ENCODE measurements at places on chromosomes 3 and 15. TPM values are rescaled to one million over a fixed set of nuclear protein-coding genes. Genes with fewer than 3 reads are reported as not detected.

- DNase-seq, result no peak
Observed at GRCh38 chr3:105899516-105899915, 30.7 kb upstream of the CBLB start.

DNA sequence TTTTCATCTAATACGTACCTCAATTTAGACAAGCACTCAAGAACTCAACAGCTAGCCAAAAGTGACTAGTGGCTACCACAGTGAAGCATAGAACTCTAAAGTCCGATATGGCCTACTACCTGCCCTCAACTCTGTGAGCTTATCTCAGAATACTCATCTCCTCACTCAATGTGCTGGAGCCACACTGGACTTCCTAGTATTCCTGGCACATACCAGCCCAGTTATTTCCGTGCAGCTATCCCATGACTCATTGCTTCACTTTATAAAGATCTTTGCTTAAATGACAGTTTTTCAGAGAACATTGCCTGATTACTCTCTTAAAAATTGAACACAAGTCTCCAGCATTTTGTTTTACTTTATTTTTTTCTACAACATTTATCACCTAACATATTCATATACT, 524.7 kb downstream of the PYDC2 start:
- no peak for DNase-seq

DNA sequence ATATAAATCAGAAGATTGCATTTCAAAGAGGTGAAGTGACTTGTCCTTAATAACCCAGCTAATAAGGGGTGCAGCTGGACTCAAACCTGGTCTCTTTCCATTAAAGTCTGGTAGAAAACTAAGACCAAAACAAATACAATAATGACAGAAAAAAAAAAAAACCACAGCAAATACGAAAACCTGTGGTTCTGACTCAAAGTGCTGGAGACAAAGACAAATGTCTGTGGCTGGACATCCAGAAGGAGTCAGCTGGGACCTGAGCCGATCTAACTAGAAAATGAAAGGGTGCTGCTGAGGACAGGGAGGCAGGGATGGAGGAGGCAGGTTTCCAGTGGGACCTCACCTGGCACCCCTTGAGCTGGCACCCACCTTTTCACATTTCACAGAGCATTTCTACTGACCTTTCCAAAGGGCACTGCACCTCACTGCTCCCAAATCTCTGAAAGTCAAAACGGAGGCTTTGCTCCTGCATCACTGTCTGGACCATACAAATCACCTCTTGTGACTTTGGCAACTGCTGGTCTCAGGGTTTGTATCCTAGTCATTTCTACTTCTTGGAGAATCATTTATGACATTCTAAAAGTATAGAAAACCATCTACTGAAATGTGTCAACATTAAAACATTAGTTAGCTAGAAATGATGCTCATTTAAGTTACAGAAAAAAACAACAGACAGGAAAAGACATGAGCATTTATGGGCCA, 61.7 kb downstream of the CCNL1 start:
- DNase-seq, result no peak

GRCh38 chr3:15766406-15766805, 31.4 kb downstream of the ANKRD28 start:
- DNase-seq, result no peak

DNA sequence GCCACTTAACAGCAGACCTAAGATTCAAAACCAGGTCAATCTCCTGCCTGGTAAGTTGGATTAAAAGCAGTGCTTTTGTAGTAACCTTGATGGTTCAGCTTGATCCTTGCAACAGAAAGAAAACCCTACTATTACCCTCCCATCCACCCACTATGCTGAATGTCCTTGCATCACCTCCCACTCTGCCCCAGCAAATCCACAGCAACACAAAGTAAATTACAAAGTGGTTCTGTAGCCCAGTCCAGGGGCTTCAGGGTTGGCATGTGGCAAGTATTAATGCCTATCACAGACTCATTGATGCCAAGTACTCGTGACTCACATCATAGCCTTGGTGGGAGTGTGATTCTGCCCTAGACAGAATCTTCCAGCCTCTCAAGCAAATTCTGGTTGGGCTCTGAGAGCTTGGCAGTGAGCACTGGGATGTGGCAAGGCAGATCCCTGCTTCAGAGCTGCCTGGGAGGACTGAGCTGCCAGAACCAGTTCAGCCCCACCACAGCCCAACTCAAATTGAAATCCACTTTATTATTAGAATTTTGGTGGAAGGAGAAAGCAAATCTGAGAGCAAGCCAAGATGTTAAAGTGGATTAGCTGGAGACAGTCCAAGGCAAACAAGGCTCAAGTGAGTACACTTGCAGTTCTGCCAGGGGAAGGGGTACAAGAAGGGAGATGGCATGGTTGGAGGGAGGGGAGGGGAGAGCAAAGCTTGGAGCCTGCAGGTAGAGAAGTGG, 225.8 kb upstream of the UMPS start:
- DNase-seq, result no peak

GRCh38 chr3:149717391-149718056, 34.8 kb downstream of the COMMD2 start:
- DNase-seq, result peak; percentile 58

The OR5K2 gene
- not detected for total RNA-seq

GRCh38 chr3:52521488-52521824, 12.2 kb downstream of the NT5DC2 start:
- DNase-seq, result no peak

- DNase-seq, result no peak
Observed at GRCh38 chr15:36313736-36314280, 265.6 kb upstream of the CDIN1 start.

The ITGA11 gene
- 0.18 TPM for total RNA-seq

GRCh38 chr15:60854858-60855564, 374.1 kb downstream of the RORA start:
- DNase-seq, result no peak

DNA sequence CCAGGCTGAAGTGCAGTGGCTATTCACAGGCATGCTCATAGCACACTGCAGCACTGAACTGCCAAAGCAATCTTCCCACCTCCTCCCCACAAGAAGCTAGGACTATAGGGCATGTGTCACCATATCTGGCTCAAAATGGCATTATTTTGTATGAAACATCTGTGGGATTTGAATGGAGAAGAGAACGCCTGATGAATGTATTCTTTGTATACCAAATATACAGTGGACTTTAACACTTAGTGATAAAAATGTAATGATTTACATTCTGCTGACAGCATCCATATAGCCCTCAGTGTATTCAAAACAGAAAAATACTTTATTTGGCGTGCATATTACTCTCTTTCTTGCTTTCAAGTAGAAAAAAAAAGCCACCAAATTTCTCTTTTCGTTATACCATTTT, 257.8 kb downstream of the FOXP1 start:
- DNase-seq, result no peak

DNA sequence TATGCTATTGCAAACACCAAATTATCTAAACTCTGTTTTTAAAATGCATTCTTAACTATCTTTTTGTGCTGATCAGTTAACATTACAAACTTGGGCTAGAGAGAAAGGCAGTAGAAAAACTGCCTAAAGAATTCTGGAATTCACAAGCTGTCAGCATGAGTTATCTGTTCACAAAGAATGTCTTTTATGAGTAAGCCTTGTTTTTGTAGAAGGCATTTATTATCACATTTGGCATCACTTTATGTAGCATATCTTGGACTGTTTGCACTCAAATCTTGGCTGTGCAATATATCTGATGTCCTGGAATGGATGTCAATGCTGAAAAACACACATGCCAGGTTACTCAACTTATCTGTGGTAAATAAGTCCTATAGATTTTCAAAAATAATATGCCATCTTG, 15.5 kb upstream of the BCHE start:
- DNase-seq, result no peak

DNA sequence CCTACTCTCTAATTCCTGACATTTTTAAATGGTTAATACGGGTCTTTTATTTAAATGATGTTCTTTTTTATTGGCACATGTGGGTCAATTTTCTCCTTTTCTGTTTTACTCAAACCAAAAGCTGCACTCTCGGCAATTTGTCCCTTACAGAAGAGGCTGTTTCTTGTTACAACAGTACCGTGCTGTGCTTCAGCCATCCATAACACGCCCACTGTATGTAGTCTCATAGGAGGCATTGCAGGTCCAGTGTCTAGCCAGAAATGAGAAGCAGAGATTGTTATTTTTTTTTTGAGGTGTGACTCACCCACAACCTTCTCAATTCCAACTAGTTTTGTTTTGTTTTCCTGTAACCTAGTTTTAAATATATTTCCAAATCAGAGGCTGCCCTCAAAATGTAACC, 164.6 kb downstream of the GMNC start:
- DNase-seq, result peak; percentile 67

DNA sequence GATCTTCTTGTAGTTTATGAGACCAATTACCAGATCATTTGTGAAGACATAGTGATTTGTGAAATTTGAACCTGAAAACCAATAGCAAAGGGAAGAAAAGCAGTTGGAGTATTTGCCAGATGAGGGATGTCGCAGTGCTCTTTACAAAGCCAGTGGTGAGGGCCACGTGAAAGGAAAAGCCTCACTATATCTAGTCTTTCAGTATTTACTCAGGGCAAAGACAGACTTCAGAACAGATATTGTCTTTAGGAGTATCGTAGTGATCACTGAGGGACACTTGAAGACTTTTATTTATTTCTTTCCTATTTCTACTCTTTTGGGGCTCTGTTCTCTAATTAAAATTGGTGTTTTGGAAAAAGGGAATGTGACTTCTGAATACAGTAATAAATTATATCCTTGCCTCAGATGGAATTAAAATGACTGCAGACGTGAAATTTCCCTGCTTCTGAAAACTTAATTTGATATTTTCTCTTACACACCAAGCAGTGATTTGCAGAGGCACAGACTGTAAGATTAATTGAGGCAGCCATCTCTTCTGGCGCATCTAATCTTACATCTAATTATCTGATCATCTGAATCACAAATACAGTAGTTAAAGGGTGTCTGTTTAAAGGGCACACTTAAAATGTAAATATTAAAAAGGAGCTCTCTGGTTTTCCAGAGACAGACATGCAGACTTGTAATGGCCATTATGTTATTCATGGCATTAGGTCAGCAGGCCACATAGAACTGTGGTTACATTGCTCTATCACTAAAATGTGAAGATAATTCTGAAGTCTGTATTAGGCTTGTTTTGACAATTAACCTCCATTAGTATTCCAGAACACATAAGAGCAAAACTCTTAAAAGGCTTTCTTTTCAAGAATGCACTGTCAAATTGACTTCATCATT, 193.0 kb upstream of the GOLIM4 start:
- no peak for DNase-seq

DNA sequence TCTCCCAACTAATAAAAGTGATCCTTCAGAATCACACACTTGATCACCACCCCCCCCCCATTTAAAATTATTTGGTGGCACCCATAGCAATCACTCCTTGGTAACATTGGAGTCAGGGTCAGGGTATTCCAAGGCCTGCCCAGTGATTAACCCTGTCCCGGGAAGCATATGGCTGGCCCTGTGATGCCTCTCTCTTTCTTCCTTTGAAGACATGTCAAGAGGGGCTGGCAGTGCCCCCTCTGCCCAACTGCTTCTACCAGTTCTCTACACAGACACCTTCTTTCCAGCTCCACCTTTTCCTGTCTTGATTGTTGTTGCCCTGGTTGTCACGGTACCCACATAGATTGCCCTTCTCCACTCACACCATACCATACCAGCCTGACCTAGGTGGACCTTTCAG, 30.9 kb upstream of the MANF start:
- peak; percentile 5 for DNase-seq

The KCNMB3 gene
- 7.4 TPM for total RNA-seq

DNA sequence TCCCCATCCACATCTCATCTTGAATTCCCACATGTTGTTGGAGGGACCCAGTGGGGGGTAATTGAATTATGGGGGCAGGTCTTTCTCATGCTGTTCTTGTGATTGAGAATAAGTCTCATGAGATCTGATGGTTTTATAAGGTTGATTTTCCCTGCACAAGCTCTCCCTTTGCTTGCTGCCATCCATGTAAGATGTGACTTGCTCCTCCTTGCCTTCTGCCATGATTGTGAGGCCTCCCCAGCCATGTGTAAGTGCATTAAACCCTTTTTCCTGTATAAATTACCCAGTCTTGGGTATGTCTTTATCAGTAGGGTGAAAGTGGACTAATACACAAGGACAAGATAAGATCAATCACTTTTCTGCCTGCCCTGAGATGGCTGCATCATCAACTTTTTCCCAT, 5.8 kb upstream of the CCK start:
- no peak for DNase-seq

- DNase-seq, result no peak
Observed at GRCh38 chr3:23653647-23654525, 151.9 kb upstream of the UBE2E1 start.

DNA sequence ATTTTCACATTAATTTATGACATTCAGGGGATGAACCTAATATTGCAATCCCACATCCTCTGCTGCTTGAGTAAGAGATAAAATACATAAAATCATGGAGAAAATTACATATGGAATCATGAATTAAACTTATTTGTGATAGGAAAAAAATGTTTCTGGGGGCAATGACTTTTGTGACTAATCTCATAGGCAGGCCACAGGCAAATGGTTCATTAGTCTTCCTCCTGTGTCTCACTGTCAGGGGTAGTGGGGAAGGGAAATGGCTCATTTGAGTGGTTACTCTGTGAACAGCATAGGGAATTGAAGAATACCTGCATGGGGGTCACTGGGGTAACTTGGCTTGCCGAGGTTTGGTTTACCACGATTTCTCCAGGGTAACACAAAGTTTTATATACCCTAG, 72.0 kb downstream of the TFG start:
- DNase-seq, result no peak

The P2RY12 gene
- not detected for total RNA-seq

The WDR72 gene
- total RNA-seq, result 1.8 TPM

GRCh38 chr3:127141921-127142730, 50.8 kb upstream of the PRR23E start:
- DNase-seq, result peak; percentile 67

DNA sequence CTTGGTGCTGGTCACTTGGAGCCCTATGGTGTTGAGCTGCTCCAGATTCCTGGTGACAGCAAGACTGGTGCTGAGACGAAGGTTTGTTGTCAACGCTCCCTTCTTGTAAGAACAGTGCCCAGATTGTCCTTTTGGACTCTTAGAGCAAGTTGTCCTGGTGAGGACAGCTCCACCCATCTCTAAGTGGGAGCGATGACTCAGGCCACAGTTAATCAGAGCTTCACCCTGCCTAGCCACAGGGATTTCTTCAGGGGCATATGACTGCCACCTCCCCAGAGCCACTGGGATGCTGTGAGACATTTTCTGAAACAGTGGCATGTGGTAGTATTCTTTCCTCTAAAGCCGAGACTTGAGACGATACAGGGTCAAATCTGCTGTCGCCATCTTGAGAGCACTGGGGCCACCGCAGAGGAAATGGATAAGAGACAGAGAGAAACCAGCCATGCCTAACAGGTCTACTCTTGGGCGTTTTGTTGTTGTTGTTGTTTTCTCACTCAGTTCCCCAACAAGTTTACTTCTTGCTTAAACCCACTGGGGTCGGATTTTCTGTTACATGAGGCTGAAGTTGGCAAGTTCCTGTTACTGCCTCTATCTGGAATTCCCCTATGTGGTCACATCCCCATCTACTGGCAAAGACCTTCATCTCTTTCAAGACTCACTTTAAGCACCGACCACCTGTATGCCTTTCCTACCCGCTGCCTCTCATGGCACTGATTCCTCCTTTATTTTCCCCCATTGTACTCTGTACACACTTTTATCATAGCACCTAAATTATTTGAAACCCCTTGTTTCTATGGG, 16.0 kb upstream of the PCOLCE2 start:
- DNase-seq, result no peak
